A172 (cell line): ENCODE measurements at places on chromosomes 12 and 14. TPM values are rescaled to one million over a fixed set of nuclear protein-coding genes. Genes with fewer than 3 reads are reported as not detected.

The PELI2 gene
- not detected in 2 replicates for total RNA-seq

The PTCSC3 gene
- not detected in 2 replicates for total RNA-seq

The ACOT6 gene
- not detected in 2 replicates for total RNA-seq

The TRIM9 gene
- total RNA-seq = 0.02 and 0.34 TPM in 2 replicates

DNA sequence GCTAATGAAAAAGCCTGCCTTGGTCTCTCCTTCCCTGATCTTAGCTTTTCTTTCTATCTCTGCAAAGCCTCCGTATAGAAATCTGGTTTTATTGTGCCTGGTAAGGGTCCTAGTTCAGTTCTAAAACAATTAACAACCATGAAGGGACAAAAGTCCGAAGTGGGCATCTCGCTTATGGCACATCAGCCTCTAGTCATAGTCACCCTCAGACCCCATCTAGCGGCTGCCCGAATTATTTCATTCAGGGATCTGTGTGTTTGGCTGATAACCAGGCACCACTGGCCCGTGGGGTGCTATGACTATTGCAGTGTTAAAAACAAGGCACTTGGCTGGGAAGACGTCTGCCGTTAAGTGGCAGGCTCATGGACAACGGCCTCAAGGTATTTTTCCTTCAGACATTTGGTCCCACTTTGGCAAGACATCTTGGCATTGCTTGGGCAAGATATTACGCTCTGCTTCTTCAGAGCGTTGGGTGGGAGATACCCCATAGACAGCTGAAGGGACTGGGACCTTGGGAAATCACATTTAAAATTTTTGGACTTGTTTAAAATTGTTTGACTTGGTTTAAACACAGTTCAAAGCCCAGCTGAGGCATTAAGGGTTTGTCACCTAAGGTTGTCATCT is 87.1 kb downstream of the SINHCAF start:
- DNase-seq = peak; percentile 58

- DNase-seq = no peak
Measured at GRCh38 chr12:69500631-69501030, 30.4 kb downstream of the FRS2 start.

DNA sequence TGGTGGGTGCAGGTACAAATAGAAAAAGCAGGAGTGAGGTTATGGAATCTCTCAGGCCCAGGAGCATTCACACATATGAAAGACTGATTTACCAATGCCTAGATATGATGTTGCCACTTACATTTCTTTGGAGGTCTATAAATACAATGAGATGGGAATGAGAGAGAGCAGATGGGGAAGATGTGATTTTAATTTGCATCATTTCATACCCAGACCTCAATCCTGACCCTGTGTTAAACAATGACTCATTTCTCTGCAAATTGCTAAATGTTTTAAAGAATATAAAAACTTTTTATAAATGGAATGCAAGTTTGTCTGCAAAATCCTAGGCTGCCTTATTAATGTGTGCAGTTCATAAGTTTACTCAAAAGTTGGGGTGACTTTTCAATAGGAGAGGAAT is 38.6 kb upstream of the GNG2 start:
- no peak for DNase-seq

DNA sequence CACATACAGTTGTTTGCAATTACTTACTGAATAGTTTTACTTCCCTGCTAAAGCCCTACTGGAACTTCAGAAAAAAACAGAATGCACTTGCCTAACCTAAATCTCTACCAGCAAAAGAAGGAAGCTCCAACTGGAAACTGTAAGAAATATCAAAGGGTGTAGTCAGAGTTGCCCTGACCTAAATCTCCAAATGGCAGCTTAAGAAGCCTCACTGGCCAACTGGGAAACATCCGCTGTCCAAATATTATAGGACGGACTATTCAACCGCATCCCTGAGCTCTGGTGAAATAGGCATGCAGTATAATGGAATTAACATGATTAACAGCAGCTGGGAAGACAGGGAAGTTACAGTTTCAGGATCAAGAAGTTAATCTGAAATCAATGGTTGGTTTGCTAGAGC is 24.3 kb downstream of the ANAPC7 start:
- no peak for DNase-seq

- DNase-seq = no peak
Measured at GRCh38 chr12:79295572-79295971, 395.2 kb downstream of the PAWR start.

DNA sequence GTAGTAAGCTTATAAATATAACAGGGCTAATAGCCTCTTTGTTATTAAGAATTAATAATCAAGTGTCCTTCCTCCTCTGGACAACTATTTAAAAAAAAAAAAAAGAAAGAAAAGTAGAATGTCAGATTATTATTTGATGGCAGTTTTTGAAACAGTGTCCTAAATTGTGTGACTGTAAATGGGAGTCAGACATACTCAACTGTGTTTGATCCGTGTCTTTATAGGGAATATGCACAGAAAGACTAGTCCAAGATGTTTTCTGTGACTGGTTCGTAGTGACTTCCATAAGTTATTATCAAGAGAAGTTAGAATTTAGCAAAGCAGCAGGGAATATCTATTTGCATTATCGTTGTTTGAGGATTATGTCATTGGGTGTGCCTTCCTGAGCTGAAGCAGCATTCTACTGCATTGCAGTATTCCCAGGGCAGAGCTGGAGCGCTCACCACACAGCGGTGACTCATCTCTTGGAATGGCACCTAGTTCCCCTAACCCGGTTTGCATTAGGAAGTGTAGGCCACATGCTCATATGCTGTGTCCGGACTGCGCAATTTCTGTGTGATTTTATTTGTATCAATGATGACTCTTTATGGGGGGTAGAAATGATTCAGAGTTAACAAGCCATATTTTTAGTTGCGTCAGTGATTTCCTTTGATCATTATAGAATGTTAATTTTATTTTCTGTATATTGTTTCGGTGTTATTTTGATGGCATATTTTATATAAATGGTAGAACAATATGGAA is 7.9 kb downstream of the DYNC1H1 start:
- DNase-seq = peak; percentile 97

- DNase-seq = no peak
Measured at GRCh38 chr12:43585676-43586075, 33.7 kb upstream of the ADAMTS20 start.

DNA sequence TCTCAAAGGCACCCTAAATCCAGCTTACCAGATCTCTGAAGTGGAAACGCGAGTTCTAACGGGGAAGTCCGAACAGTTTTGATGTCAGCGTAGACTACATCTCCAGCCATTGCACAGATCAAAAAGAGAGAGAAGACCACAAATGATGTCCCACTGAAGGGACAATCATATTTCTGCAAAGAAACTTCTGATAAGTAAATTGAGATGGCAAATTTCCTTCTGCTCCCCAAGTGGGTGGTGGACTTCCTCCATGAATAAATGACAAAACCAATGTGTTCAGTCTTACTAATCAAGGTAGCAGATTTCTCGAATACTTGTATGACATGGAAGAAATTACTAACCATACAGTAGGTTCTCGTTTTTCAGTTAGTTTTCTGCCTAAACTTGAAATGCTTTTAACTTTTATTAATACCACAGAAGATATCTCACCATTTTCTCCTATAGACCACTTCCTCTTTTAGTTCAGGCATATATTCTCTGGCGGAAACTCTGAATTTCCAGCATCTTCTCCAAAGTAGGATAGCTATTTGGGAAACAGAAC is at the start of gene CLECL1:
Gene CLECL1, minus strand, starts transcription at position 177 of the 541 bp plus-strand sequence.
- DNase-seq = no peak

DNA sequence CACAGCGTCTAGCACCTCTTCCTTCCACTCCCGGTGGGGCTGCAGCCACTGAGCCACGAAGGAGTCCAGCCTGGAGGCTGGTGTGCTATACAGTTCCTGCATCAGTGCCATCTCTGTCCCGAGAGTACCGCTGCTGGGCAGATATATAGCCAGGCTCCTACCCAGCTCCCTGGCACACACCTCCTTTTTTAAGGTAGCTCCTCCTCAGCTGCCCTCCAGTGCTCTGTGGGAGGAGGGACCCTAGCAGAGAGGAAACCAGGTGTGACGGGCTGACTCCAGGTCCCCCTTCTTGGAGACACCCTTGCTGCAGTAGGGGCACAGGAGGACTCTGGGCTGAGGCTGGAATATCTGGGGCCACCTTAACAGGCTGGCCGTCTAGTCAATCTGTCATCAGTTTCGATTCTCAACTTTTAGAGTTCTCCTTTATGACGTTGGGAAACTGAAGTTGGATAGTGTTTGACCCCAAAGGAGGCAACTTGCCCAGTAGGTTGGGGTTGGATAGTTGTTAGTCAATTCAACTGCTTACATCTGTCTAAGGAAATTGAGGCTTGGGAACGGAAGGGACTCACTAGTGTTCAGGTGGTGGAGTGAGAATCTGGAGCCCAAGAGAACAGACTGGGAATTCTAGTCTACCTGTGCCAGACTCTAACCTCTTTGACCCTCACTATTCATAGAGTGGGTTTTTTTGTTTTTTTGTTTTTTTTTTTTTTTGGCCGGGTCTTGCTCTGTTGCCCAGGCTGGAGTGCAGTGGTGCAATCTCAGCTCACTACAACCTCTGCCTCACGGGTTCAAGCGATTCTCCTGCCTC is at the start of gene OASL:
Gene OASL, minus strand, starts transcription at position 386 of the 808 bp plus-strand sequence. Its CDS starts 275 bp downstream, at position 111.
- DNase-seq = no peak

- DNase-seq = no peak
Measured at GRCh38 chr12:122558745-122559641, 31.9 kb downstream of the KNTC1 start.
